ENCODE measurements at places on chromosomes 3 and 15. TPM values are rescaled to one million over a fixed set of nuclear protein-coding genes. Genes with fewer than 3 reads are reported as not detected.
A peak's percentile ranks its signal among the peaks of the same experiment; 100 is the strongest.

The IL17RB gene
- not detected for total RNA-seq

GRCh38 chr15:88331291-88331690 lies 74.8 kb upstream of the NTRK3 start:
- peak; percentile 49 for DNase-seq

GRCh38 chr3:177495566-177495965 lies 298.3 kb upstream of the TBL1XR1 start:
- DNase-seq = no peak

DNA sequence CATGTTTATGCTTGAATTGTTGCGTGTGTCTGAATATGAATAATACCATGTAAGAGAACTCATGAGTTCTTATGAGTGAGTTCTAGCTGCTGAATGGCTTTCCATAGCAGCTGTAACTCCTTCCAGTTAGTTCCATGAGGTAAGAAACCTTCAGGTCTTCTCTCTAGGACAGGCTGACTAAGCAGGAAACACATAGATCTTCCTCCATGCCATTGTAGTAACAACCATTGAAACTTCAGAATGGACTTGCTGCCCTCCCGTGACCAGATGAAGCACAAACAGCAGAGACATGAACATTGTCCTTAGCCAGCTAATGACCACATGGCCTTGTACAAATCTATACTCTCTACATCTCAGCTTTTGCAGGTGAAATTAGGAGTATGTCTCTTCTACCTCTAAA lies 200.0 kb downstream of the ZNF385D start:
- DNase-seq = peak; percentile 3

The HTR3E gene
- not detected for total RNA-seq

All from RPMI7951 (cell line).